NCI-H2081 (cell line): ENCODE measurements at places on chromosomes 3 and 15.

DNA sequence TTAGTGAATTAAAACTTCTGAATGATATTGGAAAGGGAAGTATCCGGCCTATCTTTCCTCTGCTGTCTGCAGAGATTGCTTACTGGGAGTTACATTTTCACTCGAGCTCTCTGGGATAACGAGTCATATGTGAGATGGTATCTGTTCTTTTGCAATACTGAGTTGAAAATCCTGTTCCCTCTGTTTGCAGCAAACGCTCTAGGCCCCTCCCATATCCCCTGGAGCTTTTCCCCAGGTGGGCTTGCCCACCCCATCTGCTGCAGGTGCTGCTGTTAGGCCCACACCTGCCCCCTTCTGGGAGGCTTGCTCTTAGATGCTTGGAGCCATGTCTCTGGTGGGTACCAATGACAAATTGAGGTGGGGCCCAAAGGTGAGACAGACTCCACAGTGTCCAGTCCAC, 42.7 kb upstream of the MTMR10 start:
- peak; percentile 8 for DNase-seq

DNA sequence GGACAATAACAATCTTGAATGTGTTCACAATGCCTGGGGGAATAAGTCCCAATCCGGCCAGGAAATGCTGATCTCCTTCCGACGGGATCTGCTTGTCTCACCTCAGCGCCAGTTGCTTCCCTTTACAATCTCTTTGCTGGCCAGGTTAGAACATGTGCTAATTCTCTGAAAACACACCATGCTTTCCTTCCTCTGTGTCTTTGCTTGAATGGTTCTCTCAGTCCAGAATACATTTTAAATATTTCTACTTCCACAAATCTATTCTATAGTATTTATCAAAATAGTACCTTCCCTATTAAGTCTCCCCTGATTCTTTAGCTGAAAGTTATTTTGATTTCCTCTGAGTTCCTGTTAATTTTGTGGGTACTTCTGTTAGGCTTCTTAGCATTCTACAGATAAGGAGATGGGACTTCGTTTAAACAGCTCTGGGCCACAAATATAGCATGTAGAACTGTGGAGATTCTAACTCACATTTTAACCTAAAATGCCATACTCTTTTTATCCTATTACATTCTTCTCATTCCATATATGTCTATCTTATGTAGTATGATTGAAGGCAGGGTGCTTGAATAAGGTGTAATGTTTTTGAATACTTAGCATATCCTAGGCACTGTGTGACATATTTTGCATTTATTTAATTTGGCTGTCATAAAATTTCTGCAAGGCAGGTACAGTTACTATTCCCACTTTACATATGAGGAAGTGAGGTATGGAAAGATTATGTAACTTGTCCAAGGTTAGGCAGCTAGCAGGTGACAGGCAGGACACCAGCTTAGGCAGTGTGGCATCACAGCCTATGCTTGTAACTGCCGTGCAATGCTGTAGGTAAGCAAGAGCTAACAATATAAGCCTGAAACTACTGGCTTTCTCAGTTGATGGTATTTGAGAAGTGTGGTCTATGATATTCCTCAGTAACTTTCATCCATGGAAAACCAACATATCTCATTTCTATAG, 299.8 kb downstream of the LPP start:
- no peak for DNase-seq

DNA sequence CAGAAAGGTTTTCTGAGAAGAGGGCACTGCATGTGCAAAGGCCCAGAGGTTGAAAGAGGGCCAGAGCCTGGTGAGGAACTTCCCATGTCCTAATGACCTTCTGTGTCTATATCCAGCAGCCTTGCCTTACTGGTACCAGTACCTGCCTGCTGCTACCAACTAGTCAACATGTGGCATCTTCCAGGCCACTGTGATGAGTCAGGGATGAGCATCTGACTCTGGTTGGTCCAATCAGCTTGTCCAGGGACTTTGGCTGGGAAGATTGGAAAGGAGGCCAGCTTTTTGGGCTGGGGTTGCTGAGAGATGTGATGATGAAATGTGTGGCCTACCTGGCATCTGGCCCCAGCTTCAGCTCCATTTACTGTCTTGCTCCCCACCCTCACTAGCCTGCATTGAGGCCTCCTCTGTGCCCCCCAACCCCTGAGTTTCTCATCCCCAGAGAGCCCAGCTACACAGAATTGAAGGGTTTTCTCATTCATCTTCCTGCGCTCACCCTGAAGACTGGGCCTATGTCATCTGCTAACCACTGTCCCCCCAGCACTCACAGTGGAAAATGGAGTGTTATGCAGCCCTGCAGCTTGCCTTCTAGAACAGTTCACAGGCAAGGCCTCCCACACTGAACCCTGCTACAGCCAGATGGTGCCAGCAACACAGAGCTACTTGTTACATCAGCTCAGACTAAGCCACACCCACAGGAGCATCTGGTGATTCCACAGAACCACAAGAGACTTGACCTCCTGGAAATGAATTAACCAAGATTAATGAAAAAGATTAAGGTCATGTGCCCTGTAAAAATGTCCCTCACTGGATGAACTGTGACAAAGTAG, 1.3 kb upstream of the TWF2 start:
- DNase-seq: no peak

- DNase-seq: no peak
Observed at GRCh38 chr15:73442968-73443367, at the start of gene REC114. TSS of gene REC114 (plus strand) at chr15:73443164. CDS start at chr15:73443186, 22 bp downstream.

- DNase-seq: no peak
Observed at GRCh38 chr3:154143873-154144272, 22.7 kb downstream of the ARHGEF26 start.

DNA sequence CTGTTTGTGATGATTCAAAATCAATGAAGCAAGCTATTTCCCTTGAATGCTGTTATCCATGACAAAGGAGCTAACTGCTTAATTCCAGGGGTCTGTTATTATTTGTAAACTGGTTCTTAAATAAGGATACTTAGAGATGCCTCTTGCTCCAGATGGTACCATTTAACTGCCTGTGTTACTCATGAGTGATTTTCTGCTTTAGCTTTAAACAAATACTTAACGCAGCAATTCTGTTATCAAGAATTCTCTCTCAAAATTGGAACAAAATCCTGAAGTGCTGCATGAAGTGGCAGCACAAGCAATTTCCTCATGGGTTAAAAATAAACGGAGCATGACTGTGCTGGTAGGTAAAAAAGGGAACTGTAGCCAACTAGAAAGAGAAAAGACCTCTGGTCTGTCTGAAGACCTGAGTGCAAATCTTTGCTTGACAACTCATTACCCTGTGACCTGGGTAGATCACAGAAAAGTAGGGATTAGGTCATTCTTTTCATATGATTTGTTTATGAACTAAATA, 62.5 kb upstream of the GBE1 start:
- no peak for DNase-seq

DNA sequence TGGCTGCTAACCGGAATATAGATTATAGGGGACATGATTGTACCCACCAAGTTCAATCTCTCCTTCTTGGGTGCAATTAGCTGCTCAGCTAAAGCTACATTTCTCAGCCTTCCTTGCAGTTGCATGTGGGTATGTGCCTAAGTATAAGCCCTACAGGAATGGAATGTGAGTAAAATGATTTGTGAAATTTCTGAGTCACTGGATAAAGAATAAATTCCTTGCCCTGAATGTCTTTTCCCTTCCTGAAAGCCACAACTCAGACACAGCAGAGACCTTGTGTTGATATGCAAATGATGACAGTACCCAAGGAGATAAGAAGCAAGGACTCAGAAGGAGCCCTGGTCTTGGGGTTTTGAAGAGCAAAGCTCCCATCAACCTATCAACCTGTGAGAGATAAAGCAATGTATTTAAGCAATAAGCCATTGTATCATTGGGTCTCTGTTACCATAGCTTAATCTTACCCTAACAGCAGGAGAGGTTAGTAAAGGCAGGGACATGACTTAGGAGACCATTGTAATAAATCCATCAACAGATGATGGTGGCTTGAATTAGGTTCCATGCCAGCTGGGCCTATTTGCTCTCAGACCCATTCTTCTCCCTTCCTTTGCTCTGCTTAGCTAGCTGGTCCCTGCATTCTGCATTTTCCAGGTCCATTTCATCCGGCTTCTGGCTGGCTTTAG, 25.6 kb upstream of the ZNF280D start:
- no peak for DNase-seq

DNA sequence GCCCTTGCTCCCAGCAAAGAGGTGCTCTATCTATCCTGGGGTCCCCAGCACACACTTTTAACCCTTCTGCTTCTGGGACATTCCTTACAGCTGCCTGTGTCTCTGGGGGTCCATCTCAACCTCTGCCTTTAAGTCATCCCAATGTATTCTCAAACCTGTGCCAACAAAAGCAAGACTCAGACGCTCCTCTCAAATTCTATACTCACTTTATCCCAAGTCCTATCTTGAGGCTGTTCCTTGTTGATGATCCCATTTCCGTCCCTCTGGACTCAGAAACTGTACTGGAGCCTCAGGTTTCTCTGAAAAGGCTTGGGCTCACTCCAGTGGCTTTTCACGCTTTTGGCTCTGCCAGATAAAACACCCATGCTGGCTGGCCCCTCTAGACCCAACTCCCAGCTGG, 69.7 kb downstream of the XXYLT1 start:
- DNase-seq: no peak

DNA sequence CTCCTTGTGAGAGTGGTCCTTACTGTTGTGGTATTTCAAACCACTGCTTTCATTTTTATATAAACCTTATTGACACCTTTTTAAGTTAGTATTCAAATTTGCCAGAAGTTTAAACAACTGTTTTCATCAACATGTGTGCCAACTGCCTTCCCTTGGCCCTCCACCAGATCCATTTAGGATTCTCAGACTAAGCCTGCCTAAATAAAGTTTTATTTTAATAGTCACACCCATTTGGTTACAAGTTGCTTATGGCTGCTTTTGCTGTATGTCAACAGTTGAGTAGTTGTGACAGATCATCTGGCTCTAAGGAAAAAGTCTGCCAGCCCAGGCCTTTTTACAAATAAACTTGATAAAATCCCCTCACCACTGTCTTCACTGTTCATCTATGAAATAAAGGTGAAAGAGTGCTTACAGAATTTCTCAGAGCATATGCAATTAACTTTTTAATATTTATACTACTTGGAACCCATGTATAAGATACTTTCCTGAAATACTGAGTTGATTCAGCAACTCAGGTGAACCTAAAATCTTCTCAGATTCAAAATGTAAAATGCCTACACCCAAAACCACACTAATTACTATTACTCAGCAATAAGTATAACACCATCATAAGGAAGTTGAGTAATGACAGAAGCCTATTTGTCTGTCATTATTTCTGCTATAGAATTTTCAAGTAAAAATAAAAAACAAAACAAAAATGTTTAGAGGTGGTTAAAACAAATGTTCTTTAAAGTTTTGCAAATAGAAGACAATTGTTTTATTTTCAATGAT, 35.1 kb downstream of the PEAK1 start:
- DNase-seq: no peak

DNA sequence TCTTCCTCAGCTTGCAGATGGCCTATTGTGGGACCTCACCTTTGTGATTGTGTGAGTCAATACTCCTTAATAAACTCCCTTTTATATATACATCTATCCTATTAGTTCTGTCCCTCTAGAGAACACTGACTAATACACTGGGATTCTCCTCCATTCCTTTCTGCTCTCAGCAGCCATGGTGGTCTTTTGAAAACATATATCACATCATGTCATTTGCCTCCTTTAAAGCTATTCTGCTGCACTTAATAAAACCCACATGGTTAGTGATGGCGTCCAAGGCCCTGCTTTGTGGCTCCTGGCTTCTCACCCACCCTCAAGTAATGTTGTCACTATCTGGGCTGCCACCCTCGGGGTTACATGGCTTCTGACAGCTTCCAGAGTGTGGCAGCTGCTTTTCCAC, 169.5 kb downstream of the CADPS start:
- no peak for DNase-seq

- DNase-seq: no peak
Observed at GRCh38 chr3:48561045-48561736, 2.4 kb downstream of the UCN2 start.

GRCh38 chr3:45211466-45212094, 14.5 kb downstream of the TMEM158 start:
- DNase-seq: no peak

- DNase-seq: no peak
Observed at GRCh38 chr15:65020419-65020818, 9.0 kb downstream of the MTFMT start.

- DNase-seq: no peak
Observed at GRCh38 chr3:117509858-117510257, 800.3 kb downstream of the TUSC7 start.

DNA sequence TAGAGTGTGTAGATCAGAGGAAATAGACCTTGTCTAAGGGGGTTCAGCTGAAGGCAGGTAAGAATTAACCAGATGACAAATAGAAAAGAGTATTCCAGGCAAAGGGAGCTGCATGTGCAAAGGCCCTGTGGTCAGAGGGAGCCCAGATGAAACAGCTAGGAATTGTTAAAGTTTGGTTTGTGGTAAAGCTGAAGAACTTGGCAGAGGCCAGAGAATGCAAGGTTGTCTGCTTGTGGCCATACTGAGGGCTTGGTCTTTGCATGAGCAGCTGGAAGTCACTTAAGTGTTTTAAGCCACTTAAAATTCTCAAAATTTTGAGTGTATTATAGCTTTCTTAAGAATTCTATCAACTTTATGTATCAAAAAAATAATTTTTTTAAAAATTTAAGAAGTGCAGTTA, 116.5 kb downstream of the NEK10 start:
- no peak for DNase-seq

DNA sequence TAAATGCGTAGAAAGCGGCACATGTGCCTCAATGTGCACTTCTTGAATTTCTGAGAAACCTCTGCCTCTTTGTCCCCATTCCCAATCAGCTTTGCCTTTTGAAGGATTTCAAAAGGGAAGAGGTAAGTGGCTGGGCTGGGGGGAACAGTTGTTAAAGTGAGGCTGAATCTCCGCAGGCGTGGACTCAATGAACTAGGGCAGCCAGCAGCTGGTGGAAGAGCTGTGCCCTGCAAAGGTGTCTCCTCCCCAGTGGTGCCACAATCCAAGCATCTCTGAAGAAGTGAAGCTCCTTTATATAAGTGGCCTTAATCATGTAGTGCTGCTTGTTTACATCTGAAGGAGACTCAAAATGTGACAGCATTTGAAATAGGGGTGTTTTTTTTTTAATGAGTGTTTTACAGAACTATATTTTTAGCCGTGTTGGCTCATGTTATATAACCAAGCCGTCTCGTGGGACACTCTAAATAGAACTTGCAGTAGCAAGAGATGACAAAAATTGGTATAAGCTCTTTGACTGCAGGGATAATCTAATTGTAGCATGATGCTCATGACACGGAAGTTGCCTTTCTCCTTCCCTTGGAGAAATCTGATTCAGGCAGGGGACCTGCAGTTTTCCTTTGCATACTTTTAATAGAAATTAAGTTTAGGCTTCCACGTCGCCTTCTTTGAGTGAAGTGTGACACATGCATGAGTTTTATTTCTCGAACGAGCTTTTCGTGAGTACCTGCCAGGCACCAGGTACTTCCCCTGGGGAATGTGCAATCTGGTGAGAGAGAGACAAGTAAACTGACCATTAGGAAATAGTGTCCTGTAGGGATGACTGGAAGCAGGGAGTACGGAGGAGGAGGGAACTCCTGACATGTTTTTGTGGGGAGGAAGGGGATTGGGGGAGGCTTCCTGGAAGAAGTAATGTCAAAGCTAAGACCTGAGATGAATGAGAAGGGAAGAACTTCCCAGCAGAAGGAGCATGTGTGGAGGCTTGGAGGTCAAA, 179.7 kb upstream of the BHLHE40 start:
- DNase-seq: no peak
